ENCODE measurements at places on chromosomes 1 and 21.

GRCh38 chr1:180177931-180178330 lies 23.3 kb downstream of the QSOX1 start:
- DNase-seq = no peak

GRCh38 chr1:101301446-101302057 lies 64.7 kb downstream of the S1PR1 start:
- DNase-seq = no peak

- no peak for DNase-seq
Measured at GRCh38 chr1:235127203-235127602, 1.4 kb downstream of the TOMM20 start.

- DNase-seq = peak; percentile 26
Measured at GRCh38 chr1:3431266-3431665, 23.2 kb upstream of the ARHGEF16 start.

- DNase-seq = no peak
Measured at GRCh38 chr1:193856261-193856660, 669.8 kb upstream of the B3GALT2 start.

DNA sequence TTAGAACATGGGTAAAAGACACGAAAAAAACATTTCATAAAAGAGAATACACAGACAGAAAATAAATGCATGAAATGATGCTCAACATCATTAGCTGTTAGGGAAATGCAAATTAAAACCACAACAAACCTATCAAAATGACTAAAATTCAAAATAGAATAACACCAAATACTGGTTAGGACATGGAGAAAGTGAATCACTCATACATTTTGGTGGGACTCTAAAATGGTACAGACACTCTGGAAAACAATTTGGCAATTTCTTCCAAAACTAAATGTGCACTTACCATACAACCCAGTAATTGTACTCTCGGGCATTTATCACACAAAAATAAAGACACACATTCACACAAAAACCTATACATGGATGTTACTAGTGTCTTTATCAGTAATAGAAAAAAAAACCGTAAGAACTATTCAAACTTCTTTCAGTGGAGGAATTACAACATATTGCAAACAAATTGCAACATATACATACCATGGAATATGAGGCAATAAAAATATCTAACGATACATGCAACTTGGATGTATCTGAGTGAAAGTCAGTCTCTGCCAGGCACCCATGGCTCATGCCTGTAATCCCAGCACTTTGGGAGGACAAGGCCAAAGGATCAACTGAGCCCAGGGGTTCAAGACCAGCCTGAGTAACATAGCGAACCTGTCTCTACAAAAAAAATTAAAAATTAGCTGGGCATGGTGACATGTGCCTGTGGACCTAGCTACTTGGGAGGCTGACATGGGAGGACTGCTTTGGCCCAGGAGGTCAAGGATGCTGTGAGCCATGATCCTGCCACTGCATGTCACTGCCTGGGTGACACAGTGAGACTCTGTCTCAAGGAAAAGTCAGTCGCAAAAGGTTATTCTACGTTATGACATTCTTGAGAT lies 19.6 kb downstream of the HSF2BP start:
- no peak for DNase-seq

GRCh38 chr1:184018622-184019021 lies 18.9 kb downstream of the COLGALT2 start:
- DNase-seq = no peak

DNA sequence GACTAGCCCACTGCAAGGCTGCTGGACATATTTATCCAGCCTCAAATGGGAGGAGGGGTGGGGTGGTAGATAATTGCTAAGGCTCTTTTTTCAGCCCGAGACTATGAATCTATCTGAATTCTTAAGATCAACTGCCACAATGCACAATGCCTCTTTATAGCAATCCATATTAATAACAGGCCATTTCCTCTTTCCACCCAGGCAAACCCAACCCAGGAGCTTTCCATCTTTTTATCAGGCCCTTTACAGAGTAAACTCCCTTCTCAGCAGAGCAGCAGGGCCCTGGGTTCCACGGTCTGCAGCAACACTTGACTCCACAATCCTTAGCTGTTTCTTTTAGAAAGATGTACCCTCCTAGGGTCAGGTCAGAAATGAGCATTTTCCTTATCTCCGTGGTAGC lies 806 bp downstream of the DDOST start:
- DNase-seq = no peak

DNA sequence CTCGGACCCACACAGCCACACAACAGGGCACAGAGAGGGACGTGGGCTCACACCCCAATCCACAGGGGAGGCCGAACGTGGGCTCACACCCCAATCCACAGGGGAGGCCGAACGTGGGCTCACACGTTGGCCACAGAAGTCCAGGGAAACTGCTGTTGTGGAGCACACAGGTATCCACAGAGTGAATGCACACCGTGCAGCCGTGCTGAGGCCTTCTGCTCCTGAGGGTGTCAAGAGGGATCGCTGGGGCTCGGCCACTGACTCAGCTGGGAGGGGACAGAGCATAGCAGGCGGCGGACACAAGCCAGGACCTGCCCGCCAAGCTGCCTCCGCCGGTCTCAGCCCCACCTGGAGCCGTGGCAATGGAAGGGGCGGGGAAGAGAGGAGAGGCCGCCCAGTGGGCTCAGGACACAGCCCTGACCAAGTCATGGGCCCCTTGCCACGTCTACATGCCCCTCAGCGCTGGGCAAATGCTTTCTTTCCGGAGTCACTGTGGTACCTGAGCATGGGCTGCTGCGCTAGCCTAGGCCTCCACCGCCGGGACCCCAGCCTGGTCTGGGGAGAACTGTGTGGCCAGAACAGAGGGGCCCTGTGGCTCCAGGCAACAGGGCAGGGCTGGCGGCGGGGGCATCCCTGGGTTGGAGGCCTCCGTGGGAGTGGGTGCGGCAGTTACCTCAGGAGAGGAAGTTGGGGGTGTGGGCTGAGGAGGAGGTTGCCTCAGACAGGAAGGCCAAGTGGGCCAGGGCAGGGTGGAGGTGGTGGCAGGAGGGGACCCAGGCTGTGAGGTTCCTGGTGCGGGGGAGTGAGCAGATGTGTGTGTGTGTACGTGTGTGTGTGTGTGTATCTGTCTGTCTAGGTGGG lies 1.2 kb downstream of the SYTL1 start:
- no peak for DNase-seq

DNA sequence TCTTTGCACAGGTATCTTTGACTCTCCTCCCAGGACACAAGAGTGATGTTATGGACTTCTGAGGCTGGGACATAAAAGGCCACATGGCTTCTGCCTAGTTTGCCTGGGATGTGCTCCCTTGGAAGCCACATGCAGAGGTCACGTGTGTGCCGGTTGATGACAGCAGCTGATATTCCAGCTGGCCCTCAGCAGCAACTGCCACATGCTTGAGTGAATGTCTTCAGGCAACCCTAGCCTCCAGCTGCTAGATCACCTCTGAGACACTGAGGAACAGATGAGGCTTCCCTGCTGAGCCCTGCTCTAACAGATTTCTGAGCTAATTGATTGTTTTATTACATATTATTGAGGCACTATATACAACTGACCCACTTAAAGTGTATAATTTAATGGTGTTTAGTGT lies 11.6 kb upstream of the AKR7A3 start:
- DNase-seq = no peak
